ENCODE measurements at places on chromosomes 5 and 9.

- DNase-seq: no peak
Measured at GRCh38 chr5:76861612-76862011, 11.8 kb downstream of the S100Z start.

GRCh38 chr5:3024976-3025375, 273.5 kb upstream of the IRX2 start:
- DNase-seq: no peak

DNA sequence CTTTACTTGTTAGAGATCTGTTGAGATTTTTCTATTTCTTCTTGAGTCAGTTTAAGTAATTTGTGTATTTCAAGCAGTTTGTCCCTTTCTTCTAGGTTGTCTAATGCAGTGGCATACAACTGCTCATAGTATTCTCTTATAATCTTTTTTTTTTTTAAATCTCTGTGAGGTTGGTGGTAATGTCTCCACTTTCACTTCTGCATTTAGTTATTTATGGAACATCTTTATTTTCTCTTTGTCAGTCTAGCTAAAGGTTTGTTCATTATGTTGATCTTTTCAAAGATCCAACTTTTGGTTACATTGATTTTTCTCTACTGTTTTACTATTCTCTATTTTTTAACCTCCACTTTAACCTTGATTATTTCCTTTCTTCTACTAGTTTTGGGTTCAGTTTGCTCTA, 13.8 kb downstream of the FOXE1 start:
- DNase-seq: no peak

- no peak for DNase-seq
Measured at GRCh38 chr5:32805971-32806638, 95.0 kb downstream of the NPR3 start.

DNA sequence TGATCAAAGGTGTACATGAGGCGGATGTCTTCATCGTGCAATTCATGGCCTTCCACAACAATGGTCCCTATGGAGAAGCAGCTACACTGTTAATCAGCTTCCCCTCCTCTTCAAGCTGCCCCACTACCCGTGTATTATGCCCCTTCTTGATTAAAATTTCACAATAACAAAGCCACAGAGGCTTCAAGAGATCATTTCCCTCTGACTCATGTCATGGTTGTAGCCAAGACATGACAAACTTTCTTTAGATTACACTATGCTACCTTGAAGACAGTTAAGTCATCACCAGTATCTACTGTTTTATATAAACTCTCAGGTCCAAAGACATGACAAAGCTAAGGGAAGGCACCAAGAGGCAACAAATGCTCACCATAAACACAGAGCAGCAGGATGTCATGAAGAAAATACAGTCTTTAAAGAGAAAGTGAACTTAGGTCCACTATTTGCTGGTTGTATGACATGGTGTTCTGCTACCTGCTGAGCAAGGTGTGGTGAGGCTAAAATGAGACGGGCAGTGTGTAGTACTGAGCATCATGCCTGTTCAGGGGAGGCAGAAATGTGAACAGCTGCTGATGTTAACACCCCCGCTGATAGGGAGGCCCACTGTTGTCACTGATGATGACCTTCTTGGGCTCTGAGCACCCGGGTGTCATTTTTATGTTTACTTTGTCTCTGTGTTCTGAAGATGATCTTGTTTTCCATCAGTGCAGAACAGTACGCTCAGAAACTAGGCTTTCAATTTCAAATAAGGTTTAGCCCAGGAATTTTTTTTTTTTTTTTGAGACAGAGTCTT, 48.3 kb downstream of the IARS1 start:
- no peak for DNase-seq

- no peak for DNase-seq
Measured at GRCh38 chr5:3701694-3702093, 106.1 kb downstream of the IRX1 start.

- DNase-seq: no peak
Measured at GRCh38 chr5:112245656-112246055, 173.4 kb downstream of the EPB41L4A start.

- no peak for DNase-seq
Measured at GRCh38 chr9:860706-861105, 19.2 kb downstream of the DMRT1 start.

DNA sequence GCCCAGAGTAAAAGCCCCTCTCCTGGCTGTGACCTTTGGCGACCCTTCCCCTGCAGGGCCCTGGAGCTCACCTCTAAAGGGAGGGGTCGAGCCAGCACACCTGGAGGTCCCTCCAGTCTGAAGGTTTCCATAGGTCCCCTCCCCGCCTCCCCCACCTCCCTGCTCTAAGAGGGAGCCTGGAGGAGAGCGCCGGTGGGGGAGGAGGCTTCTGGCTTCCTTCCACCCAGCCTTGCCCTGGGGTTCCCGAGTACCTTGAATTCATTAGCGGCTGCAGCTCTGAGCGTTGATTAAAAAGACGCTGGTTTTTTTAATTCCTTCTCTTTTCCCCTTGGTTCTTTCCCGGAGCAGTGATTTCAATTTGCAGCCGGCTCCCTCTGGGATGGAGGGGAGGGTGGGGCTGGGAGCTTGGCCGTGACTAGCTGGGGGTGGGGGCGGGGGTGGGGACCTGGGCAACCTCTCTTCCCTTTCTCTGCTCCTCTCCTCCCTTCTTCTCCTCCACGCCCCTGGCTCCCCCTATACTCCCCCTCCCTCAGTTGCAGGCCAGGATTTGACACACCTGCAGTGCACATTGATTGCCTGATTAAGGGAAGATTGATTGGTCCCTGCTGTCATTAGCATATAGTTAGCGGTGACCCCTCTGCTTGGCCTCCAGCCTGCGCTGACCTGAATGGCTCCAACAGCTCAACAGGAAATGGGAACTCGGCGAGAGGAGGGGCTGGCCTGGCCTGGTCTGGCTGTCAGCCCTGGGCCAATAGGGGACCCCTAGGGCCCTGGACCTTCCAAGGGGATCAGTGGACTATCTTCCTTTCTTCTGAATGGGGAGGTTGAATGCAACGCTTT, 67.5 kb upstream of the RAPGEF1 start:
- no peak for DNase-seq

DNA sequence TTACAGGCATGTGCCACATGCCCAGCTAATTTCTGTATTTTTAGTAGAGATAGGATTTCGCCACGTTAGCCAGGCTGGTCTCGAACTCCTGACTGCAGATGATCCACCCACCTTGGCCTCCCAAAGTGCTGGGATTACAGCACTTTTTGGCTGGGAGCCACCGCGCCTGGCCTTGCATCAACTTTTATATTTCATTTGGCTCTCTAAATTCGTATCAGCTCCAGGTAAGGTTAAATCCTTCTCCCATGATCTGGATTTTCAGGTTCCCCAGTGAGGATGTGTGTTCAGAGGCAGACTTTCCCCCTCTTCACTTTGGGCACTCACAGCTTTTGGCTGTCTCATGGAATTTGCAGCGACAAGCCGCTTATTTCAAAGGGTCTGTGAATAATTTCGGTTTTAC, 16.8 kb upstream of the RNF38 start:
- DNase-seq: no peak

- DNase-seq: no peak
Measured at GRCh38 chr9:94813379-94813778, 86.9 kb downstream of the AOPEP start.
